Activated CD8-positive, alpha-beta T cell treated with anti-CD3 and anti-CD28 coated beads for 36 hours (primary cell): ENCODE measurements at places on chromosomes 3 and 15.

DNA sequence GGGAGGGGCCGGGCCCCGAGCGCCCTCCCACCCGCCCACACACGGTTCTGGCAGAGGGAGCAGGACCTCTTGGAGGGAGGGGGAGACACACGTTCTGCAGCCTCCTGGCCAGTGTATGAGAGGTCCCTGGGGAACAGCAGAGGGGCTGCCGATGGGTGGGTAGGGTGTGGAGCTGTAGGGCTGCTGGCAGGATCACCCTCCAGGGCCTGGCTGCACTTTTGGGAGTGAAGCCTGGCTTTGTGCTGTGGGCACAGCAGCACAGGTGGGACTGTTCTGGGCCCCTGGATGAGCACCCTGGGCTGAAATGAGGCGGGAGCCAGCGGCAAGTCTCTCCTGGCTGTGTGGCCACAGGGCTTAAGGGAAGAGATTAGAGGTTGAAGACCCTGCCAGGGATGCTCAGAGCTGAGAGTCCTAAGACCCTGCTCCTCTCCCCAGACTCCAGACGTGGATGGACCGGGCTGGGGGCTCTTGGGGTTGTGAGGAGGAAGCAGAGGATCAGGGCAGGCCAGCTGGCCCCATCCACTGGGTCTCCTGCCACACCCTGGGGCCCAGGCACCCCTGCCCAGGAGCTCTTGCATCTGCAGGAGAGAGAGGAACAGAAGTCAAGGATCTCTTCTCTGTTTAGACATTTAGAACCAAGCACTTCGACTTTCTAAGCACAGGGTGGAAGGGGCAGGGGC lies 45.2 kb downstream of the RGMA start:
- no peak for DNase-seq

DNA sequence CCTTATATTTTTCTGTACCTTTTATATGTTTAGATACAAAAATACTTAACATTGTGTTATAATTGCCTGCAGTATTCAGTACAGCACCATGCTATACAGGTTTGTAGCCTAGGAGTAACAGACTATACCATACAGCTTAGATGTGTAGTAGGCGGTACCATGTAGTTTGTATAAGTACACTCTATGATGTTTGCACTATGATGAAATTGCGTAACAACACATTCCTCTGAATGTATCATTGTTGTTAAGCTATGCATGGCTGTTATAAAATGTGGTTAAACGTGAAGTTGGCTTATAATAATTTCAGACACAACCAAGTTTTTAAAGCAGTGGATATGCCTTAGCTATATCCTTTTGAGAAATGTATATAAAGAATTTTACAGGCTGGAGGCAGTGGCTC lies 328.3 kb downstream of the PLCL2 start:
- no peak for DNase-seq

DNA sequence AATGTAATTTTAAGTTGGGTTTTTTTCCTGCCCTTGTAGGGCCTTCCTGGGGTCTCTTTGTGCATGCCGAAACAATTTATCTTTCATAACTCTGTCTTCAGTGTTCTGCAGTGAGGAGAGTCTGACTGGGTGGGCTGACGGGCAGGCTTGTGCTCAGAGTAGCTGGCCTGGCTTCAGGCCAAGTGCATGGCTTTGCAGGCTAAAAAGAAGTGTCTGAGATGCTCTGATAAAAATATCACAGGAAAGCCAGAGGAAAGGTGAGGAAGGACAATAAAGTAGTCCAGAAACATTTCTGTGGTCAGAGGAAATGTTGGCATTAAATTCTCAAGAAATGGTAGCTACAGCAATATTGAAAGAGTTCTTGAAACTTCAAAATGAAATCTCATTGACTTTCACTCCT lies 25.5 kb downstream of the ST3GAL6 start:
- DNase-seq: no peak

DNA sequence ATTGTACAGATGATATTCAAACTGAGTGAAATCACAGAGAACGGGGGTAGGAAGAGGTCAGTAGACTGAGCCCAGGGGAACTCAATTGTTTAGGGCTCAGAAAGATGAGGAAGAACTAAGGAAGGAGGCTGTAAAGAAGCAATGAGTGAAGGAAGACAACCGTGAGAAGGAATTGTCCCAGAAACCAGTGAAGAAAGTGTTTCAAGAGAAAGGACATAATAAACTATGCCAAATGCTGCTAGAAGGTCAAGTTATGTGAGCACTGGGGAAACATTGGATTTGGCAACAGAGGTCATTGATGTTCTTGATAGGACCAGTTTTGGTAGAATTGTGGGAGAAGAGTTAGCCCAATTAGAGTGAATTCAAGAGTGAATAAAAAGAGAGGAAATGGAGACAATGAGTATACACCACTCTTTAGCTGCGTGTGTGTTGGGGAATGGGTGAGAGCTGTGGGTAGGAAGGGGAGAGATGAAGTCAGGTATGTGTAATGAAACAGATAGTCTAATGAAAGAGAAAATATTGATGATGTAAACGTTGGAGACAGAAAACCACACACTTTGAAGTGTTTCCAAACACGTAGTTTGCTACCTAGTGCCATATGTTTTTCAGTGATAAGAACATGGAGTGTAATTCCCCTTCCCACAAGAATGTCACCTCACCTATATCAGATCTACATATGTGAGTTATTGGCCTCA lies 42.5 kb upstream of the MME start:
- no peak for DNase-seq

DNA sequence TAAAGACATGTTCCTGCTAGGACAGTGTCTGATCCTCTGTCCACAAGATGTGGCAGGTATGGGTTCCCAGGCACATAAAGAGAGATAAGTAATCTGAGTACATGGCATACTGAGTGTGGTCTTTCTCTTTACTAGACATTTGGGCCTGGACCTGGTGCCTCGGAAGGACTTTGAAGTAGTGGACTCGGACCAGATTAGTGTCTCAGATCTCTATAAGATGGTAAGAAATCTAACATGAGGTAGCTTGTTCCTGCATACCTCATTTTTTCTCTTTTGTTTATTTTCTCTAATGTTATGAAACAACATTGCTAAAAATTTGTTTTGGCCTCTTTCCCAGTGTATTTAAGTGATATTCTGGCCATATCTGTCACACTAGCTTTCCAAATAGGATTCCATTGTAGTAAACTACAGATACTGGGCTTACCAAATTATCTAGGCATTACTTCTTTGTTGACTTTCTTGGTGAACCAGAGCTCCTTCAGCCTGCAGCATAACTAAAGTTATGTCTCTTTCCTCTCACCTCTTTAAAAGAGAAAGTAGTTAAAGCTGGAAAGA lies 309.8 kb upstream of the MANF start:
- DNase-seq: no peak

GRCh38 chr15:33500432-33501195 lies 189.8 kb downstream of the RYR3 start:
- no peak for DNase-seq

- DNase-seq: no peak
Observed at GRCh38 chr15:42457445-42458442, 33.2 kb downstream of the ZNF106 start.

- no peak for DNase-seq
Observed at GRCh38 chr15:37791693-37792092, 142.7 kb upstream of the TMCO5A start.

- no peak for DNase-seq
Observed at GRCh38 chr15:81825136-81825535, 220.7 kb downstream of the MEX3B start.

GRCh38 chr3:107662586-107662985 lies 139.8 kb downstream of the BBX start:
- no peak for DNase-seq

- DNase-seq: no peak
Observed at GRCh38 chr3:168048414-168049330, 47.1 kb downstream of the GOLIM4 start.

- DNase-seq: peak; percentile 24
Observed at GRCh38 chr3:184568924-184569829, 7.6 kb downstream of the EPHB3 start.

- no peak for DNase-seq
Observed at GRCh38 chr15:39232512-39232911, 348.4 kb upstream of the THBS1 start.

- DNase-seq: peak; percentile 37
Observed at GRCh38 chr3:128466840-128467541, at the start of gene DNAJB8. Gene DNAJB8 (minus strand): TSS chr3:128466890. CDS start chr3:128463245, 3,645 bp downstream.

DNA sequence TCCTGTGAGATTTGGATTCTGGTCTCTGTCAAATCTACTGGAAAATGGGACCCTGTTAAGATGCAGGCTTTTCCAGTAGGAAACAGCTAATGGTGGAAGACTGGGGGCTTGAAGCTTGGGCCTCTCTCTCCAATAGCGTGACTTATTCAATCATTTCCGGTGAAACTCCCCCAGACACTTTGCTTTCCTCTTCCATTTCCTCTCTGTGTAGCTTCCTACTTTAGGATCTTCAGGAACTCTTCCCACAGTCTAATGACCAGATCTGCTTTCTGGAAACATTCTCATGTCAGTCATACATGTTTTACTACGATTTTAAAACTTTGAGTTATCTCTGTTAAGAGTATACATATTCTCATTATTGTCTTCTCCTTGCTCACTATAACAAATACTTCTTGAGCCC lies 28.0 kb upstream of the TPRG1 start:
- no peak for DNase-seq

GRCh38 chr3:125386811-125387210 lies 11.7 kb upstream of the ZNF148 start:
- DNase-seq: no peak

GRCh38 chr3:112638327-112639020 lies 2.5 kb downstream of the CCDC80 start:
- no peak for DNase-seq

- no peak for DNase-seq
Observed at GRCh38 chr3:117622171-117622841, 912.7 kb downstream of the TUSC7 start.

GRCh38 chr3:105885256-105885655 lies 16.4 kb upstream of the CBLB start:
- no peak for DNase-seq

DNA sequence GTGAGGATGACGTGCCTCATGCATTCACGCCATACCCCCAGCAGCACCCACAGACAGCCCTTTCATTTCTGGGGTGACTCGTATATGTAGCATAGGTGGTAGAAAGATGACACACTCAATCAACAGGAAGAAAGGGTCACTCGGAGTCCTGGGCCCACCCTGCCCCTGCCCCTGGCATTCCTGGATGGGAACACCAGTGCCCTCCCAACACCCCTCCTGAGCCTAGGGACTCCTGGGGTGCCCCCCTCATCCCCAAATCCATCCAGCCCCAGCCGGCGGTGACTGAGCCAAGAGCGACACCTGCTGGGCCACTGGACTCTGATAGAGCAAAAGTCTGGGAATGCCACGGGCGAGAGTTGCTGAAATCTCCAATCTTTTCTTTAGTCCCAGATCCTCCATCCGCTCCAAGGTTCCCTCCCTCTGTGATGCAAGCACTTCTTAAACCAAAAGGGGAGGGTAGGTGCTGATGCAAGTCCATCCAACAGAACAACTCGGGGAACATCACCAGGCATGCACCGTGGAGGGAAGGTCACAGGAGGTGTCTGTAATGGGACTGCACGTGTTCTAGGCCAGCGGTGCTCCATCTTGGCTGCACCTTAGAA lies 31.1 kb downstream of the ACAN start:
- peak; percentile 18 for DNase-seq

DNA sequence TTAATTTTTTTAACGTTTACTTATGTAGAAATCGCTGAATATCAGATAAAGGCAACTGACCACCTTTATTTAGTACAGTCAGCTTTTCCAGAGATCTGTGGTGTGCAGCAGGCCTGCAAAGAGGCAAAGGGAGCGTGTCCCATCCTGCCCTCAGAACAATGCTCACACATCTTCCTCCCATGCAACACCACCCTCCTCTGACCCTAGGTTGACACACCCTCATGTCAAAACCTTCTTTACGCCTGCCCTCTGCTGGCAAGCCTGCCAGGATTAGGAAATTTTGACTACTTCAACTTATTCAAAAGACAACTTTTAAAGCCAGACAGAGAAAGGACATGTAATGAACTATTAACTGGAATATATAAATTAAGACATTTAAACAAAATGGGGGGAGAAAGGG lies 513.7 kb downstream of the FOXP1 start:
- DNase-seq: peak; percentile 88

- DNase-seq: no peak
Observed at GRCh38 chr3:98914210-98915080, 12.9 kb upstream of the DCBLD2 start.

DNA sequence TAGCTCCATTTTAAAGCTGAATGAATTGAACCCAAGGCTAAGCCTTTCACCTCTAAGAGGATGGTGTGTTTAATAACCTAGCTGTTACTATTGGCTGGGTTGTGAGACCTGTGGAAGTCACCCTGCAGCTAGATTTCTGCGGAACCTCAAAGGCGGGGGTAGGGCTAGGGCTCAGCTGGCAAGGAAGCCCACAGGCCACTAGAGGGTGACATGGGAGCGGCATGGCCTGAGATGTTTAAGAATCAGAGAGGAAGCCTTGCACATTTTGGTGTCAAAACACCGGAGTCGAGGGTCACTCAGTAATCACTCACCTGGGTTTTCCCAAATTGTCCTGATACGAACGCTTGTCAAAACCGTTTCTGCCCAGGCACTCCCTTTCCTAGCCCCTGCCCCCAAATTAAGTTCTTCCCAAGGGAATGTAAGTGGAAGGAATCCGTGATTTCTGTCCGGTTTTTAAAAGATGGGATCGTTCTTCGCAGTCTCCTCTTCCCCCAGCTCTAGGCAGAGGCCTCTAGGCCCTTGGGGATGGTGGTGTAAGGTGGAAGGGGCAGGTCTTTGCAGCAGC lies 3.8 kb upstream of the ACAD9 start:
- DNase-seq: peak; percentile 87

GRCh38 chr3:57157545-57157944 lies 7.6 kb downstream of the IL17RD start:
- no peak for DNase-seq

- DNase-seq: no peak
Observed at GRCh38 chr3:130843441-130843840, 50.4 kb upstream of the ATP2C1 start.

DNA sequence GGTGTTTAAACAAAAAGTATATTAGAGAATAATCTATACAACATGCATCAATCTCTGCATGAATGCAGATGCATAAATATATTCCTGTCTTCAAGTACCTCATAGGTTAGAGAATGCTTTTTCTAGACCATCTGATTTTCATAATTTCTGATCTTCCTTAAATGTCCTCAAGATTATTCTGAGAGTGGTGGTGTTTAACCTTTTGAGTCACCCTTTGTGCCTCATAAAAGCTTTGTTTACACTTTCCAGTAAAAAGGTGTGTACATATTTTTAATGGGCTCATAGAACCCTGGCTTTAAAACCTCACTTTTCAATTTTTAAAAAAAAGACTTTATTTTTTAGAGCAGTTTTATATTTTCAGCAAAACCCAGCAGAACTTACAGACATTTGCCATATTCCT lies 41.0 kb upstream of the ABHD10 start:
- DNase-seq: no peak

GRCh38 chr15:94250801-94251200 lies 19.4 kb downstream of the MCTP2 start:
- no peak for DNase-seq

DNA sequence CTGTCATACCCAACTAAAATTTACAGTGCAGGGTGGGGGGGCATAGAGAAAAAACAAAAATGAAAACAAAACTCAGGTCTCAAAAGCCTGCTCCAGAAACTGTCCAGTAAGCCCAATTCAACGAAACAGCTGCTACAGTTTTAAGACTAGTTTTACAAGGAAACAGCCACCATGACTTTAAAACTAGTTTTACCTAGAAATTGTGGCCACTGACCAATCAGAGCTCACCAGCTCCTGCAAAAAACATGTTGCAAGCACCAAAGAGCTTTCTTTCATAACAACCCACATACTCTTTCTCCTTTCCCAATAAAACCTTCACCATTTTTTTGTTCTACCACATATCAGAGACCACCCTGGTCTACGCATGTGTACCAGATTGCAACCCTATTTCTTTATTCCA lies 7.3 kb upstream of the CFAP91 start:
- no peak for DNase-seq

- DNase-seq: no peak
Observed at GRCh38 chr3:39134305-39134704, 19.1 kb downstream of the CSRNP1 start.
